ENCODE measurements at places on chromosomes 2 and 18.

DNA sequence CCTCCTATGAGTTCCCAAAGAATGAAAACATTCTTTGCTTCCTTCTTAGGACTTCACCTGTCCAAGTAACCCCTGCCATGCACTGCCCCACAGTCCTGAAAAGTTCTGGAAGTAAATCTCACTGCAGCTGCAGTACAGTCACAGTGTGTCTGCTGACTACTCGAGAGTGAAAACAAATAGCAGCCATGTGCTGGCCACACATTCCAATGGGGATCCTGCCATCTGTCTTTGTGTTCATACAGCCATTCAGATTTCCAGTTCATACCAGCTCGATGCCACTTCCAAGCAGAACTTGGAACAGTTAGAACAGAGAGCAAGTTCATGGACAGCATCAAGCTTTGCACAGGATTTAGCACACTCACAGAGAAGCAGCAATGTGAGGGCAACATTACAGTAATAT lies 629.9 kb upstream of the ACVR2A start:
- no peak for DNase-seq

GRCh38 chr18:69638056-69638455 lies 237.4 kb downstream of the DOK6 start:
- DNase-seq: no peak

DNA sequence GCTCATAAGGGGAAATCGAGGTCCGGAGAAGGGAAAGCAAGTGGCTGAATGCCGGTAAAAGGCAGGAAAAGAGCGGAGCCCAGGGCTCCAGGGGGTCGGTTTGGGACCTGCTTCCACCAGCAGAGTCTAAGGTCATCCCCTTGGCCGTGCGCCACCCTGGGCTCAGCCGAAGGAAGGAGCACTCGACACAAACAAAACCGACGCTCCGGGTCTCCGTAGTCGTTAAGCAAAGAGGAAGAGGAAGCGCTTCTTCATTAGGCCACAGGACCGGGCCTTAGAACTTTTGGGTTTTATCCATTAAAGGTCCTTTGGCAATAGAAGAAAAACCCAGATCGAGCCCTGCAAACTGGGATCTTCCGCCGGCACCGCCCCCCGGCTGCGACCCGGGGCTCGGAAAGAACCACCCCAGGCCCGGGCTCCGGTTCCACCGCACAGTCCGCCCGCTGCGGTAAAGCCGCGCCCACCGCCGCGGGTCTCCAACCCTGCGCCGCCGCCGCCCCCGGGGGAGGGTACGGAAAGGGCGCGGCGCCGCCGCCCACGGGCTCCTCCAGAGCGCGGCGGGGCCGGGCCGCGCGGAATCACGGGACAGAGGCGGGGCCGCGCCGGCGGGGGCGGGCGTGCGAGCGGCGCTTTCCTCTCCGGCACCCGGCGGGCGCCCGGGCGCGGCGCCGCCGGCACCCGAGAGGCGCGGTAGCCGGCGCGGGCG lies at the start of gene TTL:
Gene TTL (plus strand): TSS at position 629 of the 706 bp plus-strand sequence. CDS start 189 bp downstream, outside the sequence.
- DNase-seq: peak; percentile 95

GRCh38 chr2:152460567-152460966 lies 125.6 kb downstream of the FMNL2 start:
- no peak for DNase-seq

- DNase-seq: no peak
Measured at GRCh38 chr2:19021100-19021476, 337.3 kb downstream of the OSR1 start.

GRCh38 chr2:215441560-215442400 lies 5.9 kb upstream of the FN1 start:
- no peak for DNase-seq

GRCh38 chr2:198913394-198914152 lies 544.2 kb downstream of the SATB2 start:
- DNase-seq: peak; percentile 66

GRCh38 chr2:26099933-26100332 lies 66.0 kb downstream of the RAB10 start:
- DNase-seq: no peak

GRCh38 chr2:63651861-63652651 lies 63.3 kb downstream of the MDH1 start:
- DNase-seq: no peak

DNA sequence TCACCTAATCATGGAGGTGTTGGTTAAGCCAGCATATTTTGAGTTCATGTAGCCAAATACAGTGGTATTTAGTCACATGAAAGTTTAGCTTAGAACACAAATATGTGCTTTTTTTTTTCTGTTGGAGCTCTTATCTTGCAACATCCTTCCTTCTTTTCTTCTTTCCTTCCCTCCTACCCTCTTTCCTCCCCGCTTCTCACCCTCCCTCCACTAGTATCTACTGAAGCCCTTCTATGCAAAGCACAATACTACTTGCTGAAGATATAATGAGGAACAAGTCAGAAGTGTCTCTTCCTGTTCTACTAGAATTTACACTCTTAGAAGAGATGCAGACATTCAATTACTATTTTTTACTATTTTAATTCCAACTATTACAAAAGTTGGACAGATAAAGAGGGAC lies 105.0 kb upstream of the ITGA4 start:
- no peak for DNase-seq
